ENCODE measurements at places on chromosomes 2 and 18.

DNA sequence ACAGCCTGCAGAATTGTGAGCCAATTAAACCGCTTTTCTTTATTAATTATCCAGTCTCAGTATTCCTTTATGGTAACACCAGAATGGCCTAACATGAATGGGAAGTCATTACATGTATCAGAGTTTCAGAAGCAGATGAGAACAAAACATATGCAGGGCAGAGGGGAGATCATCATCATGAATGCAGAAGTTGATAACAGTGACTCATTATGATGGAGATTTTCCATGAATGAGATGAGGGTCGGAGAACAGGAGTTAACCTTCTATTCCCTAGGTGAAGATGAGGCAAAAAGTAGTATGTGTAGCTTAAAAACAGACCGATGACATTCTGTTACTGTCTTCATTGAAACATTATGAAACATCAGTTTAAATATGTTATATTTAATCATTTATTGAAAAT lies 59.5 kb upstream of the PPM1B start:
- DNase-seq, result no peak

DNA sequence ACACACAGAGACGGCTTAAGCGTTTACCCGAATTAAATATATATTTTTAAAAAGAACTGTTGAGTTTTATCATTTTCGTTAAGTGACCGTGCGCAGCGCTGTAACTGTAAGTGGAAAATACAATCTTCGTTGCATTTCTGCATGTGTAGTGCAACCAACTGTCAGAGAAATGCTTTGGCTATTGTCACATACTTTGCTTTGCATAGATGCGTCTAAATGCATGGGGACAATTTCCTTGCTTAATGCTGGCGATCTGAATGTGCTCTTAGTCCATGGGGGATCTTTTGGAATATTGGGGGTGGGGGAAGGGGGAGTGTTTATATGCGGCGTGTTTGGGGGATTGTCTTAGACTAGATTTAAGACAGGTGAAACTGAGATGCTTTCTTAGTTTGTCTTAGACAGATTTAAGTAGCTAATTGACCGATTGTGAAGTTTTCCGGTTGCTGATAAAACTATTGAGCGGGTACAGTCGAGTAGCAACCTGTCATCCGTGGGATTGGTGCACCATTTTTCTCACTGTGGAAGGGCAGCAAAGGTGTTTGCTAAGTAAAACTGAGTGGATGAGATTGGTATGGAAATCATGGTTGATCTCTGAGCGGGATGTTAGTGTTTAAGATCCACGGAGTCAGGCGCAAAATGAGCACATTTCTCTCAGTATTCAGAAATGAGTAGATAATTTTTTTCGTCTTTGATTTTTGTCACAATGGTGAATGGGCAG lies 476 bp downstream of the VSNL1 start:
- no peak for DNase-seq

DNA sequence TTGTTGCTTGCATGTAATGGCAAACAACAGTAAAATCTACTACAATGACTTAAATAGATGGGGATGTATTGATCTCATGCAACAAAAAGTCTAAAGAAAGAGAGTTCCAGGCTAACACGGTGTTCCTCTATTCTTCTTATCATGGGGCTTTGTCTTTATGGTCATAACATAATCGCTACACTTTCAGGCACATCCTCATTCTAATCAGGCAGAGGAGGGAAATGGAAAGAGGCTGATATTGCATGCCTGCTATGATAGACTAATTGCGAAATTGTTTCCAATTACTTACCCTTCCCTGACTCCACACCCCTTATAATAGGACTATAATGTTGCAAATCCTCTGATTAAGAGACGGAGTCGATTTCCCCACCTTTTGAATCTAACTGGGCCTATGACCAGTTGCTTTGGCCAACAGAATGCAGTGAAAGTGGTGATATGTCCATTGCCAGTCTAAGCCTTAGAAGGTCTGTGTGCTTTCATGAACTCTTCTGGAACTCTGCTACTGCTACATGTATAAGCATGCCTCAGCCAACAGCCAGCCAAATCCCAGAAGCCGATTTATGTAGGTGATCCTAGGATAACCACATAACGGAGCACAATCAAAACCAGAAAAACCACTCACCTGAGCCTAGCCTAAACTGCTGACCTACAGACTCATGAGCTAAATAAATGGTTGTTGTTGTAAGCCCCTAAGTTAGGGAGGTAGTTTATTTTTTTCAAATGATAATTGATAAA lies 180.3 kb upstream of the TACR1 start:
- no peak for DNase-seq

DNA sequence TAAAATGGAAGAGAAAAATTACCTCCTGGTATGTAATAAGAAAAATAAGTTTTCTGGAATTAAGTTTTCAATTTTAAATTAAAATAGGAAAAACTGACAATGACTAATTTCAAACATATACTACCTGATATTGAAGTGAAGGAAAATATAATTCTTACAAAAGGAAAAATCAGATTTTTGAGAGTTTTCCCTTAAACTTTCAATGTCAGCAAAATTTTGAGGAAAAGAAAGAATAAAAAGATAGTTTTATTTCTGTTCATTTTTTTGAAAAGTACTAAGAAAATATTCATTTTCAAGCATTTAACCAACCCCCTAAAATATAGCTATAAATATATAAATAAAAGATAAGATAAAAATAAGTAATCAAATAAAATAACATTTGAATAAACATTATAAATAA lies 87.1 kb downstream of the TMX3 start:
- DNase-seq, result no peak

DNA sequence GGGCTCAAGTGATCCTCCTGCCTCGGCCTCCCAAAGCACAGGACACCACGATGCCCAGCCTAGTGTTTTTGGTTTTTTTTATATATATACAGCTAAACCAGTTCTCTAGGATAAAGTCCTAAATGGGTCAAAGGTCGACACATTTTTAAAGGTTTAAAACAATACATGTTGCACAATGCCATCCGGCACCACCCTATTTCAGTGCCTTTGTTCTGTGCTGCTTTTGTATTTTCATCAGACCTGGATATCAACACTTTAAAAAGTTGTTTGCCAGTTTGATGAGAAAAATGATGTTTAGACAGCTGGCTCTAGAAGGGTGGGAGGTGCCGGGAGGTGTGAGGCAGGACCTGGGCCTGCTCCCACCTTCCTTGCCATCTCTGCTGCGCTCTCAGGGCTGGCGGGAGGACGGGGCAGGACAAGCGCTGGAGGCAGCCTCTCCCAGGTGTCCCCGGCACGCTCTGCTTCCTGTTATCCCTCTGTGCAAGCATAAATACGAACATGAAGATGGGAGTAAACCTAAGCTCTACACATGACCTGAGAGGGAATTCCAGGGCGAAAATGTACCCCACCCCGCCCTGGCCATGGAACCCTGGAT lies 103.7 kb downstream of the HS6ST1 start:
- DNase-seq, result no peak

DNA sequence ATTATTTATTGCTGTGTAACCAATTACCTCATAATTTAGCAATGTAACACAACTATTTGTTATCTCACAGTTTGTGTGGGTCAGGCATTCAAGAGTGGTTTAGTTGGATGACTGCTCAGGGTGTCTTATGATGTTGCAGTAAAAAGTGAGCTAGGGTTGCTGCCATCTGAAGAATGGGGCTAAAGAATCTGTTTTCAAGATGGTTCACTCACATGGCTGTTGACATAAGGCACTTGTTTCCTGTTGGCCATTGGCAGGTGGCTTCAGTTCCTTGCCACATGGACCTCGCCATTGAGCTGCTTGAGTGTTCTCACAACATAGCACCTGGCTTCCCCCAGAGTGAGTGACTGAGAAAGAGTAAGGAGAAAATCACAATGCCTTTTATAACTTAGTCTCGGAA lies 123.2 kb downstream of the TMEM17 start:
- no peak for DNase-seq

DNA sequence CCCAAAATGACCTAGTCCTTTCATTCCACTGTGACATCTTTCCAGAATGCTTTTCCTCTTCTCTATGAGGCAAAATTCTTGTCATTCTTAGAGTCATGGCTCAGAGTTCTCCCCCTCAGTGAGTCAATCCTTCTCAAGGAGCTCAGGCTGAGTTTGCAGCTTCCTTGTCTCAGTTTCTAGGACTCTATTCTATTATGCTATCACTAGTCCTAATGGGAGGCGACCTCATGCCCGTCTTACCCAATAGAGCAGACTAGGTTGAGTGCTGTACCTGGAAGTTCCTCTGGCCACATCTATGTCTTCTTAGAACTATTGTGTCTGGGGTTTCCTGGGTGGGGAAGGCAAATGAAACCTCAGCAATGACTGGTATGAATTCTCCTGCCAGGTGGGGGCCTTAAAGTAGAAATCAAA lies 51.5 kb downstream of the HAUS1 start:
- peak; percentile 77 for DNase-seq
